Mesothelial cell of epicardium (in vitro differentiated cells): ENCODE measurements at places on chromosomes 2 and 18.

DNA sequence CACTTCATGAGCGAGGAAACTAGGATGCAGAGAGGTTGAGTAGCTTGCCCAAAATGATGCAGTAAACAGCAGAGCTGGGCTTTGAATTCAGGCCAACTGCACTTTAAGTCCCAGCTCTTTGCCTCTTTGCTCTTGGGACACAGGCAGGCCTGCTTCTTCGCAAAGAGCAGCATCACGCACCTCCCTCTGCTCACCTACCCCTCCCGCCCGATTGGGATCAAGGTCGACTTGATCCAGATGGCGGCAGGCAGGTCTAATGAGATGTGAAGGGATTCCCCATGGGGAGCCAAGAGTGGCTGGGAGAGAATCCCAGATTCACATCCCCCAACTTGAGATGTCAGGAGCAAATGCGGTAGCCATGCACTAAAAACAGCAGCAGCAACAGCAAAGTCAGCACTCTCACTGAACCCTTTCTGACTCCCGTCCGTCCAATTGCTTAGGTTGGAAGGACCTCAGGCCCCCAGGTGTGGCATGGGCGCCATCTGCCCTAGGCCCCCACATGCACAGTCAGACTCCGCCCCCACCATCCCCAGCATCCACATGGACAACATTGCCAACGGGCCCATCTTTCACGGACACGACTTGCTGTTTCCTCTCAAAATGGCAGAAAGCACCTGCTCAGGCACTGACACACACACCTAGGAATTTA, 84.3 kb upstream of the MAP4K4 start:
- no peak for DNase-seq

DNA sequence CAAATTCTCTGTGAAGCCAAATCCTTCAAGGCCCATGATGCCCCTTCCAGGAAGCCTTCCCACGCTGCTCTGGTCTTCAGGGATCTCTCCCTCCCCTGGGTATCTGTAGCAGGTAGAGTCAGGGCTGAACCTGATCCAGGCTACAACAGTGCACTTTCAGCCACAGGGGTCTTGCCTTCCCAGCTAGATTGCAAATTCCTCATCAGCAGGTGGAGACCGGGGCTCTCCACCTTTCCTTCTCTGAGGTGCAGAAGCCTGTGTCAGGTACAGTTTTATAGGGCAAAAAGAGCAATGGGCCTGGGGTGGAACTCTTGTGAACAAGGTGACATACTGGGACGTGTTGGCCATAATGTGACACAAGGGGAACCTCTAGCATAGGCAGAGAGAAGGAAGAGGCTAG, 312.9 kb downstream of the MYCN start:
- DNase-seq = no peak

DNA sequence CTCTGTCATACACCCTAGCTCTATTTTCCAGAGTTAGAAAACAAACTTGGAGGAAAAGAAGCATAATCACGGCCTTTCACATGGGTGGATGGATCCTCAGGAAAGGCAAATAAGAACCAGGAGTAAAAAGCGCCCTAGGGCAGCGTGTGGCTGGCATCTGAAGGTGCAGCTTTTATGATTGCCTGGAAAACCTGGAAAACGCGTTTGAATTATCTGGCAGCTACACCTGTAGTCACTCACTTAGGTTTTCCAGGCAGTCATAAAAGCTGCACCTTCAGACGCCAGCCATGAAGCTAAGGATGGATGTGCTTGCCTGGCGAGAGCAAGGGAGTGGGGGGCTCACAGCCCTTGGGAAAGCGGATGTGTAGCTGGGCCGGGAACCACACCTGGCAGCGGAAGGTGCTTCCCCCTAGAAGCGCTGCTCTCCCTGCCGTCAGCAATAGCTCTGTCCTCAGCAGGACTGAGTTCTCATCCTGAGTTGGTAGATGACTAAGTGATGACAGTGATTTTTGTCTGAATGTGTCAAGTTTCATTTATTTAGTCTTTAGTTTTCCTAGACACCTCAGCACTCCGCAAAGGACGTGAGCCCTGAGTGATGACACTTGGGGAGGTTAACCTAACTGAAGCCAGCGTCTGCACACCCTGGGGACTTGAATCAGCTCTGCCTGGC, 82.0 kb downstream of the DCDC2C start:
- DNase-seq = no peak

DNA sequence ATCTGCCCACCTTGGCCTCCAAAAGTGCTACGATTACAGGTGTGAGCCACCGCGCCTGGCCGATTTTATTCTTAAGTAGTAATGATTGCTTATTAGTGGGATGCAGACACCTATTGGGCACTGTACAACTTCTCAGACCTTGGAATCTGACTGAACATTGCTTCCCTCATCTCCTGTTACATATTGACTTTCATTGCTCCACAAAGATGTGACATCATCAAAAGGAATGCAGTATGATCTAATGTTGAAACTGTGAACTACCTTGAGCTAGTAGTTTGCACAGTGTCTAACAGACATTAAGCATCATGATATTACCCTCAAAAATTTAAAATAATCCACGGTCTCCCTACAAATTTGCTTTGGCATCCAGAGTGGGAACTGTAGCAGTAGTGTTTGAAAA, 109.8 kb upstream of the SIX2 start:
- no peak for DNase-seq

DNA sequence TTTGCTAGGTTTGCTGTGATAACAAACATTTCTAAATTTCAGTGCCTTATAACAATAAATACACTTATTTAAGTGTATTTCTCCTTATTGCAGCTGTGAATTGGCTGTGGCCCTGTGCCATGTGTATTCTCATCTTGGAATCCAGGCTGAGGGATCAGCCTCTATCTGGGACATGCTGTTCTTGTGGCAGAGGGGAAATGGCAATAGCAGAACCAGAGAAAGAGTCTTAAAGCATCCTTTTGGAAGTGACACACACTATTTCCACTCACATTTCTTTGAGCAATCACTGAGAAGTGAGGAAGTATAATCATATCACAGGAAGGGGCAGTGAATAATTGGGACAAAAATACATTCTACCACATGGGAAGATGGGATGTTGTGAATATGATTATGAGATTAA, 66.2 kb upstream of the PROKR1 start:
- no peak for DNase-seq

GRCh38 chr18:55244546-55244945, 285.3 kb upstream of the CCDC68 start:
- DNase-seq = no peak

- DNase-seq = no peak
Measured at GRCh38 chr2:129925381-129925780, 54.1 kb upstream of the RAB6C start.
